ENCODE measurements at places on chromosomes 5 and 9.
A peak's percentile ranks its signal among the peaks of the same experiment; 100 is the strongest.

DNA sequence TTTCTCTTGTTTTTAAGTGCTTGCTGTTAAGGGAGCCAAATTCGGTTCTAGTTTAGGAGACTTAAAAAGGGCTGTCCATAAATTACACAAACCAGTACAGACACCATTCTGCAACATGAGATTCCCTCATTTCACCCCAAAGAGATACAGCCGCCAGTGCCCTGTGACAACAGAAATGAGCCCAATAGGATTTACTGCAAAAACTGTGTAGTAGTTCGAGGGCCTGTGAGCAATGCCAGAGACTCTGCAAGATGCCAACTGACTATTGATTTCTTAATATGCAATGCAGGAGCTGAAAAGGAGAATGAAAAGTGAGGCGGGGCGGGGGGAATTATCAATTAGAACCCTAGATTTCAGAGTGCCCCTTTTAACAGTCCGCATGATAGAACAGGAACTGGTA lies 5.7 kb upstream of the C5orf15 start:
- DNase-seq: no peak

- no peak for DNase-seq
These were observed 10.4 kb downstream of the QSOX2 start for GRCh38 chr9:136235171-136235570.

- no peak for DNase-seq
These were observed 75.9 kb upstream of the SEMA6A start for GRCh38 chr5:116650544-116650943.

GRCh38 chr9:95750725-95751519 lies 124.6 kb upstream of the ERCC6L2 start:
- DNase-seq: no peak

GRCh38 chr9:119289740-119290433 lies 79.3 kb downstream of the BRINP1 start:
- peak; percentile 80 for DNase-seq

GRCh38 chr9:88673886-88674285 lies 138.9 kb downstream of the NXNL2 start:
- DNase-seq: no peak

DNA sequence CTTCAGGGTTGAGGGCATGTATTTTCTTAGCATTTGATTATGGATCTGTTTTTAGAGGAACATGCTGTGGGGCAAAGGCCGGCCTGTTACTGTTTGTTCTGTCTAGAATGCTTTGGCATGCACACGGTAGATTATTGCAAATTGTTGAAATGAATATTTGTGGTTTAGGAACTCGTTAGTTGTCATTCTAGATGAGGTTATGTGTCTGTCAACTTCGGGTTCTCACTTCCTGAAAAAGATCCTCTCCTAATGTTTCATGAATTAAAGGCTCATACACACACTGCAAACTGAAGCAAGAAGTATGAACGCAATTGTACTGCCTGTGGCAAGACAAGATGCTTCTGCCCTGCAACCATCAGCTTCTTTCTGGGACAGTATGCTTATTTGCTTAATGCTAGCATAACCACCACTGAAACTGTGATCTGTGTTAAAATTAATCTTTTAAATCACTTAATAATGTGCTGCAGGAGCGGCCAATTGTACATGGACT lies 99.6 kb downstream of the BASP1 start:
- DNase-seq: no peak

- no peak for DNase-seq
These were observed 11.9 kb downstream of the TNFAIP8 start for GRCh38 chr5:119367502-119368237.

DNA sequence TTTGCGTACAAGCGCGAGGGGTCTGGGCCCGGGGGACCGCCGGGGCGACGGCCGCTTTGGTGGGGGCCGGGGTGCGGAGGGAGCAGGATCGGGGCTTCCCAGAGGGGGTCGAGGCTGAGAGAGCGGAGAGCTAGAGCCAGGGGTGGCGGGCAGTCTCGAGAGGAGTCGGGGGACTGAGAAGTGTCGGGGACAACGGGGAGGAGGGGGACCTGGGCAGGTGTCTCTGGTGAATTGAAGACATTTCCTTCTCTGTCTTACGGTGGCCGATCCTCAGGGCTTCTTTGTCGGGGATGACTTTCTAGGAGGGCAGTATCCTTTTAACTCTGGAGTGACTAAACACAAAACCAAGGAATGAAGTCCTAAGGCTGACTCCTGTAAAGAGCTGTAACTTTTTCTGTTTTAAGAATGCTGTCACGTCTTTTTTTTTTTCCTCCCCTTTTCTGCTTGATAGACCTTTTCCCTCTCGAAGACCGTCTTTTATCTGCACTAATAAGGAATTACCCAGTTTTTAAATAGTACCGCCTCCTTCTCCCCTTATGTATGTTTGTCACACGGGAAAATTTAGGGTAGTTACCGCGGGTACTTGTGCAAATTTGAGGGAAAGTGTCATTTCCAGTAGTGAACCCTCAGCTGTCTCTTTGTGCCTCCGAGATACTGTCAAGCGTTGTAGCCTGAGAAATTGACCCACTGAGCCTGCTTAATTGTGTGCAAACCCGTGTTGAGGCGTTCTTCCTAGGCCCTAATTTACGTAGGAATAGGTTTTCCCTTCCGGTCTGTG lies 822 bp downstream of the DENND4C start:
- DNase-seq: no peak

GRCh38 chr9:114452219-114453165 lies 52.8 kb downstream of the WHRN start:
- DNase-seq: peak; percentile 31

- no peak for DNase-seq
These were observed 148.7 kb downstream of the OXCT1 start for GRCh38 chr5:41721516-41721915.

GRCh38 chr5:147439254-147439653 lies 70.6 kb downstream of the DPYSL3 start:
- DNase-seq: no peak

GRCh38 chr5:158265346-158265745 lies 406.4 kb upstream of the CLINT1 start:
- no peak for DNase-seq

GRCh38 chr9:79565245-79565644 lies 6.5 kb upstream of the TLE4 start:
- DNase-seq: no peak

- no peak for DNase-seq
These were observed 2.6 kb downstream of the GABRA1 start for GRCh38 chr5:161850491-161850890.

DNA sequence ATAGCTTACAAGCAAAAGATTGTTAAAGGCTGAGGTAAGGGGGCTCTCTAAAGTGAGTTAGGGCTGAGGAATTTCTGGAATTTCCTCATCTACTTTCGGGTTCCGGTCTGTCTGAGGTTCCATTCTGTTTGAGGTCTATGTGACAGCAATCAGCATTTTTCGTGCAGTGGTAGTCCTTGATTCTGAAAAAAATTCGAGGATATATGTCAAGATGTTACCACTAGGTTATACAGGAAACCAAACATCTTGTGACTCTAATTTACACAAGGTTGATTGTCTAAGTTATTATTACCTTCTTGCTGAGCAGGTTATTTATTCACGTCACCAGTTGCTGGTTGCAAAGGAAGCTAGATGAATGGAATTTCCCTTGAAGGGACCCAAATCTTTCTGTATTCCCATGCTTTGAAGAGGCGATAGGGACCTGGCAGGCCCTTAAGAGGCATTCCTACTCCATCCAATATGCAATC lies 35.2 kb downstream of the RLN2 start:
- peak; percentile 63 for DNase-seq

GRCh38 chr5:22352493-22352892 lies 500.7 kb downstream of the CDH12 start:
- no peak for DNase-seq

GRCh38 chr5:84286662-84287061 lies 98.0 kb downstream of the EDIL3 start:
- DNase-seq: no peak

DNA sequence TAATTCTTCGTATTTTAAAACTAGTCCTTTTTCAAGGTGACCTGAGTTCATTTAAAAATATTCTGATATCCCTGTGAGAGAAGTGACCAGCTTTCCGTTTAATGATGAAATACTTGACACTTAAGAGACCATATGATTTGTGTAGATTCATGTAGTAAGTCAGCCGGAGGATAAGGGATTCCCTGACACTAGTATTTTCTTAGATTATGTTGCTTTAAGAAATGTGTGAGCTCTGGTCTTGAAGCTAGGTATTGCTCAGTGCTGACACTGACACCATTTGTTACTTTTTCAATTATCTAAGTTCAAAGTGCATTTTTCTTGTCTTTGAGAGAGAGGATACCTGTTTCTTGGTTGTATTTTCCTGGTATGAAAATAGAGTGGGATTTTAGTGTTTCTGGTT lies 4.2 kb downstream of the NIPBL start:
- DNase-seq: no peak

- no peak for DNase-seq
These were observed 947.0 kb downstream of the NR2F1-AS1 start for GRCh38 chr5:92633875-92634487.

DNA sequence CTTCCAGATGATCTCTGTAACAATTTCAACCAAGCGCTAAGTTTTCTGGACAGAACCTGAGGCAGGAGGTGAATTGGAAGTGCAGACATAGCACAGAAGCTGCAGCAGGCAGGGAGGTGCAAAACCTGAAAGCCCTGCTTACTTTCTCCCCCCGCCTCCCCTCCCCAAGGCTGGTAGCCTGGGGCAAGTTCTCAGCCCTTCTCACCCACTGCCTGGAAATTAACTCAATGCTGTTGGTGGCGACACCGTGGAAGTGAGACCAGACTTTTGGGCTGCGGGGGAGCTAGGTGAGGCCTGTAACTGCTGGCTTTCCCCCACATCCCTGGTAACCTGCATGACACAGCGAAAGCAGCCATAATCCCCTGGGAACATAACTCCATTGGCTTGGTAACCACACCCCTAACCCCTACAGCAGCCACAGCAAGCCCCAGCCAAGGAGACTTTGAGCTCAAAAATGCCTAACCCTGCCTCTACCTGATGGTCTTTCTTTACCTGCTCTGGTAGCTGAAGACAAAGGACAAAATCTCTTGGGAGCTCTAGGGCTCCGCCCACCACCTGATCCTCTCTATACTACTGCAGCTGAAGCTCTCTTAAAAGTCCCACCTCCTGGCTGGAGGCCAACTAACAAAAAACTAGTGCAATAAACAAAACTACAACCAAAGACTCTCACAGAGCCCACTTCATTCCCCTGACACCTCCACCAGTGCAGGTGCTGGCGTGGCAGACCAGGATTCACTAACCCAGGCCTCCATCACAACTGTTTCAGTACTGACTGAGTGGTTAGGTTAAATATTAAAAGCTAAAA lies 11.9 kb upstream of the OR13C8 start:
- peak; percentile 57 for DNase-seq

GRCh38 chr9:93126151-93126781 lies 7.8 kb downstream of the NINJ1 start:
- DNase-seq: peak; percentile 42

DNA sequence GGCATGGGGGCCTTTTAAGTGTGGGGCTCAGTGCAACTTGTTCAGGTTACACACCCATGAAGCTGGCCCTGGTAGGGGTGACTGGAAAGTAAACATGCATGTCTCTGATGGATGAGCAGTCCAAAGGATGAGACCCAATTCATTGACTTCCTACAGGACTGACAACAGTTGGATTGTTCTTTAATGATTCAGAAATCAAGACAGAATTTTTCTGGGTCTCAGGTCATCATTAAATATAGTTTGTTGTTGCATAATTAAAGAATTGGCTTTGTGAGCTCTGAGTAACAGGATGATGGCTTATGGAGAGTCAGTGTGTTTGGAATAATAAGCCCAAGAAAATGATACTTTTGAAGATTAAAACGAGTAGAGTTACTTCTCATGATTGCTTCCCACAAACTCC lies 604.2 kb upstream of the CLINT1 start:
- no peak for DNase-seq

- no peak for DNase-seq
These were observed 28.3 kb upstream of the CER1 start for GRCh38 chr9:14750821-14751220.

DNA sequence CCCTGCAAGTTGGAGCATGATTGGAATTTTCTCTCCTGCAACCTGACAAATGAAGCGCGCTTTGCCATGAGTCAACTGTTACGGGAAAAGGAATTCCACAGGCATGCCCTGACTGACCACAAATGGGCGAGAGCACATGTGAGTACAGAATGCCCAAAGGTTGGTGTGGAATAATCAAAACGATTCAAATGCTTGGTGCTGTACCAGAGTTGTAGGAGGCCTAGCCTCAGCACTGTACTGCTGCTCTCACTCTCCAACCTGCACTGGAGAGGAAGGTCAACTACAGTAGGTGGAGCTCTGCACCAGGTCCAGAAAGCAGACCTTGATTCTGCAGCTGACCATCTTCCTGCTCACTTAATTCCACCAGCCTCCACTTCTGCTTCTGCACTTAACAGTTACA lies 406.9 kb upstream of the ACTBL2 start:
- peak; percentile 57 for DNase-seq

GRCh38 chr9:79980432-79980831 lies 408.7 kb downstream of the TLE4 start:
- DNase-seq: no peak

DNA sequence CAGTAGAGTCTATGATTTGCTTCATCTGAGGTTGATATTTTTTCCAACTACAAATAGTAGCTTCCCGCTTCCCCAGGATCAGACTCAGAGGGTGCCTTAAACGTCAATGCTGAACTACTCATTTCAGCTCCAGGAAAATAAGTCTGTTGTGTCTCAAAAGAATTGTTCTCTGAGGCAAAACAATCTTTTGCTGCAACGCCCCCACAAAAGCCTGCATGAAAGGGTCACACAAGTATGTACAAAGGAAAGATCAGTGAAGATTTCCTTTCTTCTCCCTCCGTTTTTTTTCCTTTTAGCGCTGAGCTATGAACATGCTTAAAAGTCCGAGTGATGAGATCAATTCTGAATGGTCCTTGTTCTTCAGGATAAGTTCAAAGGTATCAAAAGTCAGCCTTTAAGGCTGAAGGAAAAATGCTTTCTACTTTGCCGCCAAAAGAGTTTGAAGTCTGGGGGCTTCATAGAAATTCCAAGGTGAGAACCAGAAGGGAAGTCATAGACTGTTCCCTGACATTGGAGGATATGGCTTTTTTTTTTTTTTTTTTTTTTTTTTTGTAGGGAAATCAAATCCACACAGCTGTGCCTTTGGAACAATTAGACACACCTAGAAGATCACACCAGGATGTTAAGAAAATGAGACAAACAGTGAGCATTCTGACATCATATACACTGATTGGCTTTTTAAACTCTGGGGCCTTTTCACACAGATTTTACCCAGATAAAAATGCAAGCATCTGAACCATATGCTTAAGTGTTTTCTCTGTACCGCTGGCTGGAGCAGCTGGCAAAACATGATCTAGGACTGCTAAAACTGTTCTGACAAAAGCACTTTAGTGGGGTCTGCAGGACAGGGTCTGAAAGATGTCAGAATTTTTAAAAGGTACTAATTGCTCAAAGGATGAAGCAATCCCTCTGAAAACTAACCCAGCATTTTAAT lies 329.3 kb downstream of the ENC1 start:
- no peak for DNase-seq

All from endodermal cell (in vitro differentiated cells).